ENCODE measurements at places on chromosomes 2 and 18.

- DNase-seq = no peak
These were observed 116.0 kb downstream of the CELF4 start for GRCh38 chr18:37449618-37450017.

DNA sequence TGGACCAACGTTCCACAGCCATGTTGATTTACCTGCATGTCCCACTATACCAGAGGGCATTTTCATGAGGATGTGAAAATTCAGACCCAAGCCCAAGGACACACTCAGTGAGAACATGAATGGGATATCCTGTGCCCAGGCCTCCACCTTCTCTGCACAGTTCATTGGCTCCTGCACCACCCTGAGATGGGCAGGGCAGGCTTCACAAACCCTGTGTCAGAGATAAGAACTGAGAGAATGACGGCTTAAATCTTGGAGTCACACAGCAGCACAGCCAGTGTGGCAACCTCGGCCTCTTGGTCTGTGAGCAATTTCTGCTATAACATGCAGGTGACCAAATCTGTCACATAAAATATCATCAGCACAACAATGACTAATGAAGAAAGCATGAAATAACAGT, 71.9 kb downstream of the UXS1 start:
- DNase-seq = no peak

- no peak for DNase-seq
These were observed 157.6 kb downstream of the ATAD2B start for GRCh38 chr2:23769364-23769763.

DNA sequence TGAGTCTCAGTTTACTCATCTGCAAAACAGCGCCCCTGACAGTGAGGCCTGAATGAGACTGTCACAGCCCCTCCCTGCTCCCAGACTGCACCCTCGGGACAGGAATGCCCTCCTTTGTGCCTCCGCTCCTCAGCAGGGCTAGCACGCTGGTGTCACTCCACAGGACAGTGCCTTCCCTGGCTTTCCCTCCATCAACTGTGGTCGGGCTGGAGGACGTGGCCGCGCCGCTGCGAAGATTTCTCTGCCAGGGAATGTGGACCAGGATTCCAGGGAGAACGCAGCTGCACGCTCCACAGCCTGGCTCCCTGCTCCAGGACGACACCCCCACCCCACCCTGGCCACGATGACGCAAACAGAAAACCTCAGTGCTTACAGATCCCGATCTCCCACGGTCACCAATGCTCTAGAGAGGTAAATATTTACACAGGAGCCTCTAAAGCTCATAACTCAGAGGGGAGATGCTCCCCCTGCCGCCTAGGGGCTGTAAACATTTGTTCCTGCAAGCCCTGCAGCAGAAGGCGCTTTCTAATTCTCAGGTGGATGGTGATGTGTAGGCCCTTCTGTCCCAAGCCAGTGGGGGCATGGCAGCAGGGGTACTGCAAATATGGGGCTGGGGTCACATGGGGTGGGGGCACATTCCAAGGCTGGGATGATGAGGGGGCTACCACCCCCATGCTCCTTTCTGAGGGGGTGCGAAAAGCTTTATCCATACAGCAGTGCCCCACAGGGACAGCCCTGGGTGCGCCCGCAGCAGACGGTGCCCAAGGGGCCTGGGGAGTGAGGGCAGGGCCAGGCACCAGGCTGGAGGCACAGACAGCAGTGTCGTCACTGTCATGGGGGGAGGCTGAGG, 12.4 kb downstream of the HS6ST1 start:
- DNase-seq = no peak

- DNase-seq = no peak
These were observed 201.8 kb upstream of the HDAC4 start for GRCh38 chr2:239602290-239603282.
